Panc1 (cell line): ENCODE measurements at places on chromosomes 13 and 19.

DNA sequence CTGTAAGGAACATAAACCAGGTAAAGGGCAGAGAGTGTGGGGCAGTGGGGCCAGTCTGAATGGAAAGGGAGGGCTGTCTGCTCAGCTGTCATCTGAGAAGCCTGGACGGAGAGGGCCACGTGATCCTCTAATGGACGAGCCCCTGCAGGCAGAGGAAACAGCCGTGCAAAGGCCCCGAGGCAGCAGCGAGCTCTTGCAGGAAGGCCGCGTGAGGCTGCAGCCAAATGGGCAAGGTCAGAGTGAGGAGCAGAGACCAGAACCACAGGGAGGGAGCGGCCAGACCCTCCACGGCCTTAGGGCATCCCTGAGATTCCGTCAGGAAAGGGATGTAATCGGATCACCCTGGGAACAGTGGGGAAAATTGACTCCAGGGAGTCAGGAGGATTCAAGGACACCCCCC, 4.4 kb downstream of the LILRB4 start:
- DNase-seq: no peak

GRCh38 chr19:47230054-47230920, 712 bp downstream of the BBC3 start:
- no peak for DNase-seq

GRCh38 chr19:54021363-54021762, 29.9 kb downstream of the CACNG6 start:
- no peak for DNase-seq

- no peak for DNase-seq
These were observed 8.0 kb upstream of the TMEM160 start for GRCh38 chr19:47056411-47056810.

DNA sequence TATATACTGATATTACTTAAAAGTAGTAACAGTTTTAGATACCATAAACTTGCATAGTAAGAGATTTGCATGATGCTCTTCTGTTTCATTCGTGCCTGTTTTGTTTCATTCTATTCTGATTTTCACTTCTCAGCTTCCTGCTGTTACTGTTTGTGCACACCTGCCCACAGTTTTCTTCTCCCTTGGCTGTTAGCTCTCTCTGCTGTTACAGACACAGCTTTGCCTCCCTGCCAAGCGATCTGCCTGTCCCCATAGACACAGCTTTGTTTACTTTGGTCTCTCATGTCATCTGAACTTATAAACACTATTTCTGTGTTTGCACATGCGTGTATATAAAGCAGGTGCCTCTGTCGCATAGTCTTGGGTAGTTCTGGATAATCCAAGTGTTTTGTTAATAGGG, 21.4 kb upstream of the UPF3A start:
- DNase-seq: no peak

GRCh38 chr13:50539791-50540530, 303.5 kb downstream of the DLEU7 start:
- no peak for DNase-seq

DNA sequence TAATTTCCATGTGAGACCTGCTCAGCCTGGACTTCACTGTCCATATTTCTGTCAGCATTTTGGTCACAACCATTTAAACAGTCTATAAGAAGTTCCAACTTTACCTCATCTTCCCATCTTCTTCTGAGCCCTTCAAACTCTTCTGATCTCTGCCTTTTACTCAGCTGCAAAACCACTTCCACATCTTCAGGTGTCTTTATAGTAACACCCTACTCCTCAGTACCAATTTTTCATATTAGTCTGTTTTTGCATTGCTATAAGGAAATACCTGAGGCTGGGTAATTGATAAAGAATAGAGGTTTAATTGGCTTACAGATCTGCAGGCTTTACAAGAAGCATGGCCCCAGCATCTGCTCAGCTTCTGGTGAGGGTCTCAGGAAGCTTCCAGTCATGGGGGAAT, 1648.9 kb upstream of the SLC10A2 start:
- DNase-seq: no peak

DNA sequence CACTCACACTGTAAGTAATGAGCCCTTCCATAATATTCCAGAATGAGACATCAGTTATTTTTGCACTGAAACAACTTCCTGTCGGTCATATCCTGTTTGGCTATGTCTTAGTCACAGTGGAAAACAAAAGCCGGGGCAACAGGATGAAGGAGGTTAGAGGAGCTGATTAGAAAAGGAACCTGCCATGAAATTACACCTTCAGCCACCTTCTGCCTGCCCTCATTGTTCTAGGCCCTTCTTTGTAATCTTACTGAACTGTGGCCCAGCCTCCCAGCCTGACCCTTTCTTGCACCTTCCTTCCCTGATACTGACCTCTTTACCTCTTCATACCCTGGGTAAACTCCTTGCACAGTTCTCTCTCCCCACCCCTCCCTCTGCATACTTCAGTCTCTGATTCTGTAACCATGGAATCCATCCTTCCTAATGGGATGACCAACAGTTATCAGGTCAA, 67.3 kb downstream of the DOCK9 start:
- DNase-seq: peak; percentile 33

DNA sequence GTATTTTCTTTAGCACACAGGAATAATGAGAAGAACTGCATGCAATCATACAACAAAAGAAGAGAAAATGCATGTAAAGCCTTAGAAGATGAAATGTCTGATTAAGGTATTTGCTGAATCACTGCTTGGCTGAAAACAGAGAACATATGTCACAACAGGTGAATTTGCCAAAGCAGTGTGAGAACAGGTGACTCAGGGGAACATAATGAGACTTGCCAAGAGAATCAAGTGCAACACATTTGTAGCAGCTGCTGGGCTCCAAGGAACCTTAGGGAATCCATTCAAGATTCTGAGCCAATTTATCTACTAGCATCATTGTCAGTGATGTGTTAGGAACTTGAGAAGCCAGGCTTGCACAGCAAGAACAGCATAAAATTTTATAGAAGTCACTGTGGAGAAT, 273.1 kb downstream of the PCDH20 start:
- DNase-seq: no peak

DNA sequence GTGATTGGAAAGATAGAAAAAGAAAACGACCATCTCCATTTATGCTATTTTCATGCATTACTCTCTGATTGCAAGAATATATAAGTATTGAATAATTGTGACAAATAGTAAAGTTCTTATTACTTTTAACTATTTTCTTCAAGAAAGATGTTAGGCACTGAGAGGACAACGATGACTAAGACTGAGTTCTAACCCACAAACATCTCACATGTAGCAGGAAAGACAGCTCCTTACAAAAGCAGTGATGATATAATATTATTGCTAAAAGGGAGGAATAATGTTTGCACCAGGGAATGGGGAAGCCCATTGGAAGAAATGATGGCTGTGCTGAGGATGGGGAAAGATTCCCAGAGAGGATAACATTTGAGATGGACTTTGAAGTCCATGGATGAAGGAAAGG, 22.6 kb downstream of the RXFP2 start:
- no peak for DNase-seq

DNA sequence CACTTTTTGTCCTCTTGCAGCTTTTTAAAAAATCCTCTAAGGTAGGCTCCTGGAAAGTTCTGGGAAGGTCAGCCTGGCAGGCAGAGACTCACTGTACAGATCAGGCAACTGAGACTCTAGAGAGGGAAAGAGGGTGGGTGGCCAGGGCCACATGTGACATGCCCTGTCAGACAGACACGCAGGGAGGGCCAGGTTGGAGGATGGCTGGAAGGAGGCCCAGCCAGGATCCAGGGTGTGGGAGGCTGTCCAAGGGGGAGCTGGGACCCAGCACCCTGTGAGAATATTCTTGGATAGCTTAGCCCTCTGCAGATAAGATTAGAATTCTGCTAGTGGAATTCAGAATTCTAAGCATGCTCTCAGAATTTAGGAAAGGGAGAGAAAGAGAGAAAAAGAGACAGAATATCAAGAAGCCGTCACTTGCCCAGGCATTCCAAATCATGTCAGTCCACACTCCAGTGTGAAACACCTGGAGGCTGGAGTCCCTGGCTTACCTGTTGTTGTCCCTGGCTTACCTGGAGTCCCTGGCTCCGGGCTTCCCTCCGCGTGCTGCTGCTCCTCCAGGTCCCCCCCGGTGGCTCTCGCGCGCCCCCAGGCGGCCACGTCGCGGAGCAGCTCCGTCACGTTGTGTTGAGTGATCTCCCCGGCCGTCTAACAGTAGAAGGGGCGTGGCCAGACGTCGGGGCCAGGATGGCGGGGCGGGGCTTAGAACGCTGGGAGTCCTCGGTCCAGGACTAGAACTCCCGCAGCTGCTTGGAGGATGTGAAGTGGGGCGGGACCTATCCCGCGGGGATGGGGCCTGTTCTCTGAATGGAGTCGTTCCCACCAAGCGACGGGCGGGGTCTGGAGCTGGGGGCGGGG, 2.8 kb upstream of the TNNI3 start:
- peak; percentile 77 for DNase-seq

DNA sequence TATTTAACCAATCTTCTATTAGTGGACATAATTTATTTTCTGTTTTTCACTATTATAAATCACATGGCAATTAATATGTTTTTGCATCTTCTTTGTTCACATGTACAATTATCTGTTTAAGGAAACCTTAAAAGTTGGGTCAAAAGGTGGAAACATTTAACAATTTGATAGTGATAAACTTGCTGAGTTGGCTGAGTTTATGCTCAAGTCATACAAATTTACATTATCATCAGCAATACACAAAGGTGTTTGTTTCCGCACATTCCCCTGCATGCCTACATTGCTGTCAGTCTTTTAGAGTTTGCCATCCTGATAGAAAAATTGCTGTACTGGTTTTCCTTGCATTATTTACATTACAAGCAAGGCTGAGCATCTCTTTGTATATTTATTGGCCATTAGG, 139.5 kb downstream of the KCNRG start:
- DNase-seq: no peak

DNA sequence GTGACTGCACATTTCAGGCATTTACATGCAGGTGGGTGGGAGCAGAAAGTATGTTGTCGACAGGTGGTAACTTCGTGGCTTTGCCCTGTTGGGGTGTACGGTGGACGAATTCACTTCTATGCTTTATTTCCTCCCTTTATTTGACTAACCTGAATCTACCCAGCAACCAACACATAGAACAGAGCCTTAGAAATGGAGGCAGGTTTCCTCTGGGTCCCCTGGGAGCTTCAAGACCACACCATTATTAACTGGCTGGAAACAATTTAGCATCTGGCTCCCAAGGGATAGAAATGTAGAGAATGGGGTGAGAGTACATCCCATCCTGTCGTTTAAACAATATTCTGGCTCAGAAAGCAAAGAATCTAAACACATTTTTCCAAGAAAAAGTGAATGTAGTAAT, 244.4 kb downstream of the DLEU7 start:
- DNase-seq: no peak

DNA sequence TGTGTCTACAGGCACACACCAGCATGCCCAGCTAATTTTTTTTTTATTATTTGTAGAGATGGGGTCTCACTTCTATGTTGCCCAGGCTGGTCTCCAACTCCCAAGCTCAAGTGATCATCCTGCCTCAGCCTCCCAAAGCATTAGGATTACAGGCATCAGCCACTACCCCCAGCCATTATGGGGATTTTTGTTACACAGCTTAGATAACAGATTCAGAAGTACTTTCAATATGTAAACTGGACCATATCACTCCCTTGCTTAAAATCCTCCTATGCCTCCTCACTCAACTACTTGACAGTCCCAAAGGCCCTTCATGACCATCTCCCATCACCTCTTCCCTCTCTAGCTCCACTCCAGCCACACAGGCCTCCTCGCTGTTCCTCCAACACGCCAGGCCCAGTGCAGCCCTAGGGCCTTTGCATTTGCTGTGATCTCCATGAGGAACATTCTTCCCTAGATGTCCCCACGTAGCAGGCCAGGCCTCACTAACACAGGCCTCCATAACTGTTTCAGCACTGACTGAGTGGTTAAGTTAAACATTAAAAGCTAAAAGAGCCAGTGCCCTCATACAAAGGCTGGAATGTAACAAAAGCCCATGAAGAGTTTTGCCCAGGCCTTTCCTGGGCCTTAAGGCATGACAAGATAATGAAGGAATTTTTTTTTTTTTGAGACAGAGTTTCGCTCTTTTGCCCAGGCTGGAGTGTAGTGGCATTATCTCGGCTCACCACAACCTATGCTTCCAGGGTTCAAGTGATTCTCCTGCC, 2.5 kb downstream of the DOHH start:
- no peak for DNase-seq

DNA sequence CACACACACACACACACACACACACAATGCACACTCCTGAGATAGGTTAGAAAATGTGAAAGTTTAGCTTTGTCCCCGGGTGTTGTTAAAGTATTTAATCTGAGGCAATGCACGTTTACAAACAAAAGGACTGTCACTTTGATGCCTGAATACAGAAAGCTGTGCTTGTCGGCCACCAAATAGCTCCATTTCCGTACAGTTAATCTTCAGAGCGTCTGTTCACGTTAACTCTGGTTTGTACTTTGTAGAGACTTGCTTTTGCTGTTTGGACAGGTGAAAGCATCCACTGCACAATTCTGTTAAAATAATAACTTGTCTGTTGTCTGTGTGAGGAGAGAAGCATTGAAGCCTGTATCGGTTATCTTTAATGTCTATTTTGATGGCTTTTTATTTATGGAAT, 267.8 kb downstream of the FGF9 start:
- DNase-seq: no peak

DNA sequence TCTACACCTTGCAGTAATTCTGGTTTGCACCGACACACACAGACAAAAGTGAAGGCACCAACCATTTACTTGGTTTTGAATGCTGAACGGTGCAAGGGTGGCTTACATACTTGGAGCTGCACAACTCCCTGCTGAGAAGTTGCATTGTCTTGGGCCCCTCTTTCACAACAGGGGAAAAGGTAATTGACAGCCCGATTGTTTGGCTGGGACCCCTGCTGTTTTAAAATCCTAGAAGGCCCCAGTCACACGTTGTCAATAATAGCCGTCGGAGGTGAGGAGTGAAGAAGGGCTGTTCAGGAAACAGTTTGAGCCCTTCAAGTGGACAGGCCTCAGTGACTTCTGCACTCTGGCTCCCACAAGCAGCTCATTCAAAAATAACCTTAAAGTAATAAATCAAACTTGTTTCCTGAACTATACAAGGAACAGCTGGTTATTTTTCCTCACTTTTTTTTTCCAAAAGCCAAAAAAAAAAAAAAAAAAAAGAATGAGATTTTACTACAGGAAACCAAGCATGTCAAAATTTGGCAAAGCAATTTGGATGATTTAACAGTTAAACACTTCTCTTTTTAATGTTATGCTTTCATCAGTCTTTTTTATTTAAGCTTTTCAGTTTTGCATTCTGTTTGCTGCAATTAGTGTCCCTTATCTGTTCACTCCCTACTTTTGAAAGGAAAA, 19.0 kb upstream of the SPRY2 start:
- no peak for DNase-seq

- DNase-seq: no peak
These were observed 3.0 kb upstream of the DIRAS1 start for GRCh38 chr19:2724148-2724557.
